ENCODE measurements at places on chromosomes 2 and 18.

- no peak for DNase-seq
Measured at GRCh38 chr2:28333606-28334526, 58.8 kb upstream of the FOSL2 start.

GRCh38 chr2:1369905-1370304, 43.4 kb upstream of the TPO start:
- DNase-seq: no peak

- no peak for DNase-seq
Measured at GRCh38 chr2:42368817-42369531, 8.0 kb upstream of the COX7A2L start.

DNA sequence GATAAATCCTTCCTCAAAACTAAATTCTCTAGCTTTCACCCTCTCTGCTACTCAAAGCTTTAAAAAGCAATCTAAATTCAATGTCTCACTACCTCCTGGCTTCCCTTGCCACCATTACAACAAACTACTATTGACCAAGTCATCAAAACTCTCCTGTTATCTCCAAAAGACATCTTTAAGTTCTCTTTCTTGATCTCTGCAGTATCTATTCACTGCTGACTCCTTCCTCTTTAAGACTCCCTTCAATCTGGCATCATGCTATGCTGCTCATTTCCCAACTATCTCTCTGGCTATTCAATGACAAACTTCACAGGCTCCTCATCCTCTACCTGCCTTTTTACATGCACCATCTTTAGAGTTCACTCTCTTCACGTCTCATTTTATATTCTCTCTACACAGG, 5.9 kb downstream of the PPP3R1 start:
- no peak for DNase-seq

DNA sequence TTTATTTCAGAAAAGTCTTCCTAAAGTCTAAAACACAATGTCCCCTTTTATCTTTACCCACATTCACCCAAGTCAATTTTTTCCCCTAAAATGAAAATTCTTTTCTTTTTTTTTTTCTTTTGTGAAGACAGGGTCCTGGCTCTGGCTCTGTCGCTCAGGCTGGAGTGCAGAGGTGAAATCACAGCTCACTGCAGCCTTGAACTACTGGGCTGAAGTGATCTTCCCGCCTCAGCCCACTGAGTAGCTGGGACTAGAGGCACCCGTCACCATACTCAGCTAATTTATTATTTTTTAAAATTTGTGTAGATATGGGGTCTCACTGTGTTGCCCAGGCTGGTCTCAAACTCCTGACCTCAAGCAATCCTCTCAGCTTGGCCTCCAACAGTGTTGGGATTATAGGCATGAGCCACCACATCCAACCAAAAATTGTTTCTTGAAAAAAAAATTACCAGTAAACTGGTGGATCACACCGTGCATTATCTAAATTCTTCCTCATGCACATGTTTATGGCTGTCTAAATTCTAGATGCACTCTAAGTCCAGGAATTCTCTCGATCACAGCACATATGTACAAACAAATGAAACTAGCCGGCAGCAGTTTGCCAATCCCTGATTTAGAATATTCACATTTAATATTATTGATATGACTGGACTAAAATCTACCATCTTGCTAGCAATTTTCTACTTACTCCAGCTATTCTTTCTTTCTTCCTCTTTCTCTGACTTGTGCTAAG, 56.8 kb downstream of the OLA1 start:
- no peak for DNase-seq

GRCh38 chr2:205556357-205556756, 125.9 kb upstream of the NRP2 start:
- no peak for DNase-seq

- no peak for DNase-seq
Measured at GRCh38 chr18:6132751-6133368, 237.5 kb upstream of the TMEM200C start.

GRCh38 chr2:42053791-42054701, 6.2 kb downstream of the PKDCC start:
- no peak for DNase-seq

DNA sequence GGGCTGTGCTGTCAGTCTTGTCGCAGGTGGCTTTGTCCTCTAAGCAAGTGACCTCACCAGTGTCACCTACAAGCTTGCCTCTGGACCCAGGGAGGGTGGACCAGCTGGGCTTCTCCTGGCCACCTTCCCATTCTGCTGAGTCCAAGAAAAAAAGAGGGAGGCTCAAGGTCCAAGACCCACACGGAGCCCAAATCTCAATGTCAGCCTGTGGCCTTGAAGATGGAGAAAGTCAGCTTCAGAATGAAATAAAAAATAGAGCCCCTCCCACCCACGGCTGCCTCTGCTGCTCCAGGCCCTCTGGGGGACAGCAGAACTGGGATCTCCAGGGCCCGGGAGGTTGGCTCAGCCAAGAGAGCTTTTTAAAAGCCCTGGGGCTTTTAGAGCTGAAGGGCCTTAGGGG, 145.9 kb downstream of the TNS1 start:
- no peak for DNase-seq

- no peak for DNase-seq
Measured at GRCh38 chr18:23912356-23912755, 102.2 kb upstream of the TTC39C start.

- DNase-seq: no peak
Measured at GRCh38 chr2:213016984-213017351, 134.4 kb downstream of the IKZF2 start.

- DNase-seq: no peak
Measured at GRCh38 chr2:238591732-238592131, 165.0 kb downstream of the ASB1 start.

DNA sequence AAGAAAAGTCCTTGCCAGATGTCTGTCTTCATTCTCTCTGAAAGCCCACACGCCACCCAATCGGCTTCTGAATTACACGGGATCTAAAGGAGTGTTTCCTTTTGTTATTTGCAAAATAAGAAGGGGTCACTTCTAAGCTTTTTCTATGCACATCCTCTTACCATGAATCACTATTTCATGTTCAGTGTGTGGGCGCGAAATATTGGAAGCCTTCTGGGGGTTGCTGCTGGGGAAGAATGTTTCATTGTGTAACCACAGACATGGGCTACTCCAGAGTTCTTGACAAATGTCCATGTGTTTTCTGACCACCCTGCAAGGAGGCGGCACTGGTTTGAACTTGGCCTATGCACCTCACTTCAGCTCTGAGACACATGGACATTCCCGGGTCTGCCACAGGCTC, 133.6 kb upstream of the APCDD1 start:
- DNase-seq: no peak

- no peak for DNase-seq
Measured at GRCh38 chr2:240134956-240135520, 1.1 kb downstream of the COPS9 start.

GRCh38 chr2:190927301-190927700, 46.7 kb downstream of the GLS start:
- no peak for DNase-seq

GRCh38 chr2:25202275-25202674, 33.9 kb upstream of the POMC start:
- DNase-seq: no peak
